ENCODE measurements at places on chromosomes 5 and 9. TPM values are rescaled to one million over a fixed set of nuclear protein-coding genes. Genes with fewer than 3 reads are reported as not detected.

C9orf153 gene
- 0.27 TPM for total RNA-seq

HAND1 gene
- 0.47 TPM for total RNA-seq

GPSM1 gene
- total RNA-seq = 140 TPM

PLPP7 gene
- 17.3 TPM for total RNA-seq

PCDHB11 gene
- 10.6 TPM for total RNA-seq

DNA sequence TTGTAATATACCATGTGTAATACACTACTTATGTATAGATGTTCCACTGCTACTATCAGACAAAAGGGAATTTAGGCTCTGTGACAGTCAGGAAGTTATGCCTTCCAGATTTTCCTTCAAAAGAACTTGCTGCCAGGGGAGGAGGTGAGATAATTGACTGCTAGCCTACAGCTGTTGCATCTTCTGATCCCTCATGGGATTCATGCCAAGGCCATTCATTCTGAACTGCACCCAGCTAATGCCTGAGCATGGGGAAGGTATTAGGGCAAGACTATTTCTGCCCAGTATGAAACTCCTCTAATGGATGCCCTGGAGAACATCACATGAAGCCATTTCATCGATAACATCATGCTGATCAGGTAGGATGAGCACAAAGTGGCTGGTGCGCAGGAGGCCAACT, 746.5 kb upstream of the ZNF608 start:
- H3K27ac ChIP-seq = no peak overlapping the region
- no peaks in the 10 kb centered on the region for H3K27me3 ChIP-seq
- H3K36me3 ChIP-seq = no peaks in the 10 kb centered on the region
- H3K4me1 ChIP-seq = peaks cover 32% of the 10 kb centered on the region
- no peak for DNase-seq

- DNase-seq = no peak
- H3K4me1 ChIP-seq = peaks cover 10% of the 10 kb centered on the region
These were observed 40.4 kb downstream of the LMX1B start for GRCh38 chr9:126654124-126654523.

DNA sequence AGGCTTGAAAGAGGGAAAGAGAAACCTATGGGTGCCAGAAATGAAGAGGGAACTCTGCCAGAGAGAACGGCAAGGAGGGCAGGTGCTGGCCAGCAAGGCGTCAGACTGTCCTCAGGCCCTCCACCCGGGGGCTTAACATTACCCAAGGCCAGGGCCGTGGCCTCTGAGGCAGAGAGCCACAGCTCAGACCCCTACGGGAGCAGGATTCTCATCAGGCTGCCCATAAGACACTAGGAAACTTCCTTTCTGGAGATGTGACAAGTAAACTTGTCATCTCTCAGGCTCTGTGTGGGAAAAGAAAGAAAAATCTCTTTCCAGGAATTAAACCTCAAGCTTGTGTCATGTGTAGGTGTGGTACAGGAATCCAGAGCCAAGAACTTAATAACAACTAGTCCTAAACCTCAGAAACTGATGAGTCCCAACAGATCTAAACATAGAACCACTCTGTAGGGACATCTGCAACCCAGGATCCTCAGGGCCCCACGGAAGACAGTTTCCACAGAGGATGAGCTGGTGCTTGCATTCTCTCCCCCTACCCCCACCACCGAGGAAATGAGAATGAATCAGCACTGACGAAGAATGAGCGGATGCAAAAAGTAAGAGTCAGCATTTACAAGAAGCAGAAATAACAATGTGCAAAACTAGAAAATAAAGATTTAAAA, 74.3 kb downstream of the DCP2 start:
- DNase-seq = no peak
- H3K4me1 ChIP-seq = peaks cover 2% of the 10 kb centered on the region
- H3K4me3 ChIP-seq = no peak overlapping the region
- peaks cover 2% of the 10 kb centered on the region for H3K27me3 ChIP-seq

Measured in glutamatergic neuron (in vitro differentiated cells).